ENCODE measurements at places on chromosomes 2 and 18.

- DNase-seq: no peak
Measured at GRCh38 chr2:167697948-167698347, 549.4 kb downstream of the STK39 start.

DNA sequence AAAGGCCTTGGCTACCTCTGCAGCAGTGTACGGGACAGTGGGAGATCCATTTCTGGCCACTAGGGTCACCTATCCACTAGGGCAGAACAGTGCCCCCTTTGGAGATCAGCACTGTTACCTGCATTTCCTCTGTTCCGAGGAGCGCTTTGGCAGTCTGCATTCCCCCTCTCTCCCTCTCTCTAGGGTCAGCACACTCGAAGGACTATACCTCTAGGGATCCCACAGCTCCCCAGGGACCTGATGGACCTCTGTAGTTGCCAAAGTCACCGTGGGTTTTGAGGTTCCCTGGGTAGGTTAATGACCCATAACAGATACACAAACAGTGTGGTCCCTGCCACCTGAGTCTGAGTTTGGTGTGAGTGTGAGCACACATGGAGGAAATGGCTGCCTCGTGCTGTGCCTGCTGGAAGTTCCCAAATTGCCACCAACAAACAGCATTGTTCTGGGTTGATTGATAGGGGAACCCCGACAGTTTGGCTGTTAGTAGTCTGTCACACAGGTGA lies 99.8 kb upstream of the VWC2L start:
- DNase-seq: no peak

DNA sequence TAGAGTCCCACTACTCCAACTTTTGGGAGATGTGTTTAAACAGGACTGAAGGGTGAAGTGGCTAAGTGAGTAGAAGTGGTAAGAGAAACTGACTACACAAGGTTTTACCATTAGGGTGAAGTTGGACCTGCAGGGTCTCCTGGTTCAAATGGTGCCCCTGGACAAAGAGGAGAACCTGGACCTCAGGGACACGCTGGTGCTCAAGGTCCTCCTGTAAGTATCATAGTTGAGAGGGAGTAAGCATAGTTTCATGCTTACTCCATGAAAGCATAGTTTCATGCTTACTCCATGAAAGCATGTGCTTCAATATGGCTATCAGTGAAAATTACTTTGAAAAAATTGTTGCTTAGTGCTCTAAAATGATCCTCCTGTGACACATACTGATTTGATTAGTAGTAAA lies 19.1 kb downstream of the COL3A1 start:
- DNase-seq: no peak

GRCh38 chr2:11393711-11394236 lies 49.3 kb upstream of the ROCK2 start:
- no peak for DNase-seq

- DNase-seq: no peak
Measured at GRCh38 chr2:161979490-161979889, 94.5 kb downstream of the DPP4 start.

DNA sequence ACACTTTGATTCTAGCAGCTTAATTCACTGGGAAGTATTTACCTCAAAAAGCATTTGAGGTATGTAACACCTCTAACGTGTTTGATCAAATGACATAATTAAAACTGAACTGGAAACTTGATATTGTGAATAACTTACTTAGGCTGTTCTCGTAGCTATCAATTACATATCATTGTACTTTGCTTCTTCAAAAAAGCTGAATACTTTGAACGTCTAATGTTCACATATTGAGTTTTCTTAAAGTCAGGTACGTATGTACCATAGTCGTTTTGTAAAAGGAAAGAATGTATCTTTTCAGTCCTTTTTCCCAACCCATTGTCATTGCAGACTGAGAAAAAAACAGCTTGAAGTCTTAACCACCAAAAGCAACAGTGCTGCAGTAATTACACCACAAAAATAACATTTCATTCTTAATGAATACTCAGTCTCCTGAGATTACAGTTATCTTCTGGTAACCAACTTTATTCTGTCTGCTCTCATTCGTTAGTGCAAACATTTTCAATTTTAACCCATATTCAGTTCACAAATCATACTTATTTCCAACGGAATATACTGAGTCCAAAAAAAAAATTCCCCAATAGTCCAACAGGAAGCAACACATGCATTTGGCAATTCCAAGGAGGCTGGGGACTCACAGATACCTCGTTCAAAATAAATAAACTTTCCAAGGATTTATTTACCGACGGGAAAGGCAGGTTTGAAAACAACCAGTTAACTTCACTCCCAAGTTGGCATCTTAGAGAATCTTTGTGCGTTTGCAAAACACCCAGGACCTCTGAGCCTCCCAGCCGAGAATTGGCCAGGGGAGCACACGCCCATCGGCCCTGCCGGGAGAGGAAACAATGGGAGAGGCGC lies 1.1 kb downstream of the CHN1 start:
- no peak for DNase-seq

DNA sequence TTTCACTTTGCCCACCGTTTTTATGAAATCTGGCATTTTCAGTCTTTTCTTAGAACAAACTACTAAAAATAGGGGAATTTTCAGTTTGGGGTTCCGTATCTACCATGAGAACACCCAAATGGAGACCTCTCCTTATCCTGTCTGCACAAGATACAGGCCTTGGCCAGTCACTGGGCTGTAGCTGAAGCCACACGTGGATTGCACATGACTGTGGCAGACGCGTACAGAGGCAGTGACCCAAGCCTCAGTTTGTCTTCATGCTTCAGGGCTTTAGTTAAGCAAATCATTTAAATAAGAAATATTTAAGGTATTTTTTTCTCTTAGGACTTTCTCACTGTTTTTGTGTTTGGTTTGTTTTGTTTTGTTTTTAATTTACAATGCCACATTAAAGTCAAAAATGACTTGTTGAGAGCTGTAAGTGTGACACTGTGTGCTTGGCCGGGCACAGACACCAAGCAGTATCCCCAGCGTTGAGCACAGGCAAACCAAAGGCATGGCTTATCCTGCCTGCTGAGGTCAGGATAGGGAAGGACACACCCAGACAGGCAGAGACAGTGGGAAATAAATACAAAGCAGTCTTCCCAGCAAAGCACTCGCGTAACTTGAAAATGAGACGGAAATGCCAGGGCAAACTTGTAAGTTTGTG lies 53.3 kb downstream of the TRAPPC12 start:
- DNase-seq: no peak

- no peak for DNase-seq
Measured at GRCh38 chr2:217189747-217190146, 329.9 kb upstream of the TNP1 start.

DNA sequence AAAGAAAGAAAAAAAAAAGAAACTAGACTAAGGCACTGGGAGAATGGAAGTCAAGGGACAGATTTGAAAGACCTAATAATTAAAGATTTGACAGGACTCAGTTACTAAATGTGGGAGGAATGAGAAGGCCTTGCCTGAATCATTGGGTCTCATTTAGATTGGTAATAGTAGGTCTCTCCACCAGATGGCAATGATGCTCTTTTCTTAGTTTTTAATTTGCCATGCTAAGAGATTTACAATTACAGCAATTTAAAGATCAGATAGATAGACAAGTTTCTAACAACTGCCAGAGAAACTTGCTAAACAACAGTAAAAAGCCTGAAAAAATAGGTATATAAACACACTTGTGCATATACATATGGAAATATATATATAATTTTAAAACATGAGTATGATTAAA lies 153.0 kb downstream of the TMEM247 start:
- no peak for DNase-seq

Measured in epithelial cell of prostate (primary cell).